Cardiac fibroblast (primary cell): ENCODE measurements at places on chromosomes 6 and 20.

- DNase-seq: no peak
Measured at GRCh38 chr6:154229786-154230185, 126.8 kb downstream of the IPCEF1 start.

DNA sequence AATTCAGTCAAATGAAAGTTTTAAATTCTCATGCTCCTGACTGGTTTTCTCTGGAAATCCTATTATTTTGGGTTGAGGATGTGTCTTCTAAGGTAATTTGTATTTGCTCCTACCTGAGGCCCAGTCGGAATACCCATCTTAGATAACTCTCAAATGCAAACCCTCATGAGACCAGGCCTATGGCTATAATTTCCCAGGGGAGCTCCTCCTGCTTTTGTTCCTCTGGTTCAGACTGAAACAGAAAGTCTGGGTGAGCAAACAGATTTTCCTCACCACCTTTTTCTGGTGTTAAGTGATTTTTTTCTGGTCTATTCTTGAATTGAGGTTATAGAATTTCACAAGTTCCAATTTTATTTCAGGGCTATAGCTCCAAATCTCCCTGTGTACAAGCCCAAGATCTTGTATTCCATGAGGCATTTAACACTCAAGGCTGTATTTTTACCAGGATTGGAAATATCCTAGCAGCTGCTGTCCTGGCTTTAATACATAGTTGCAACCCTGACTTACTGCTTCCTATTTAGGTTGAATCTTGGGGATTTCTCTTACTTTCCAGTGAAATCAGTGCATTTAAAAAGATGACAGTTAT is 169.1 kb upstream of the PTCHD4 start:
- DNase-seq: no peak

GRCh38 chr6:3137057-3137777 is 18.7 kb downstream of the BPHL start:
- DNase-seq: no peak

DNA sequence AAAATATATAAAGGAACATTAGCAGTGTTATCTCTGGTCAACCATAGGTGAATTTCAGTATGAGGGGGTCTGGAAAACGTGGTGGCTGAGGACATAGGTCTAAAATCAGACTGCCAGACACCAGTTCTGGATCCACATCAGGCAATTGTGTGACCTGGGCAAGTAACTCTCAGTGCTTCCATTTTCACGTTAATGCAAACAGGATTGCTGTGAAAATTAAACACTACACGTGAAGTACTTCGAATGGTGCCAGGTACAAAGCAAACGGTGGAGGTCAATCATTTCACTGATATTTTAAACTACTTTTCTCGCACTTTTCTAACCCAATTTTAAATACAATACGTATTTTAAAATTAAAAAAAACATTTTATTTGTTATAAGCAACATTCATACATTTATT is 315.7 kb downstream of the TRDN start:
- DNase-seq: no peak

DNA sequence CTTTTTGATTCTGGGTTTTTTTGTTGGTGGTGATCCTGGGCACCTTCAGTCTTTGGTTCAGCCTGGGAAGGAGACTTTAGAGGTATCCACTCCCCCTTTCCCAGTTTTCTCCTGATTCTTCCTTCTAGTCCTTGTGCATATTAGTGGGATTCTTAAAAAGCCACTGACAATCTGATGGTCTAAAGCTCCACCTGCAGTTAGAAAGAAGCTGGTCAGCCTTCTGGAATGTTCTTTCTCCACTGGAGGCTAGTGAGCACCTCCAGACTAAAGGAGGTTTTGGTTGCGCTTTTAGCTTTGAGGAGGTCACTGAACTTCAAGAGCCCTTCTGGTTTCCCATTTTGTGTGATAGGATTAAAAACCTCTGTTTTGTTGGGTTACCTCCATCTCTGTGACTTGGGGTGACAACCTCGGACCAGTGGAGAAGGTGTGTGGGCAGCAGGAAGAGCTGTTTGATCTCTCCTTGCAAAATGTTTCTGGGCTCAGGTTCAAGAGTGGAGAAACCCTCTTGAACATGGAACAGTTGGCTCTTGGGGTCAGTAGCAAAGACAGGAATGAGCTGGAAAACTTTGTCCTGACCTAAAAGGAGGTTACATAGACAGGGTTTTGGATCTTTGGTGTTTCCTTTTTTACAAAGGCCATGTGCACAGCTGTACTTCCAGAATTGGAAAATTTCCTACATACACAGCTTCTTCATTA is 29.0 kb downstream of the JARID2 start:
- DNase-seq: peak; percentile 44

DNA sequence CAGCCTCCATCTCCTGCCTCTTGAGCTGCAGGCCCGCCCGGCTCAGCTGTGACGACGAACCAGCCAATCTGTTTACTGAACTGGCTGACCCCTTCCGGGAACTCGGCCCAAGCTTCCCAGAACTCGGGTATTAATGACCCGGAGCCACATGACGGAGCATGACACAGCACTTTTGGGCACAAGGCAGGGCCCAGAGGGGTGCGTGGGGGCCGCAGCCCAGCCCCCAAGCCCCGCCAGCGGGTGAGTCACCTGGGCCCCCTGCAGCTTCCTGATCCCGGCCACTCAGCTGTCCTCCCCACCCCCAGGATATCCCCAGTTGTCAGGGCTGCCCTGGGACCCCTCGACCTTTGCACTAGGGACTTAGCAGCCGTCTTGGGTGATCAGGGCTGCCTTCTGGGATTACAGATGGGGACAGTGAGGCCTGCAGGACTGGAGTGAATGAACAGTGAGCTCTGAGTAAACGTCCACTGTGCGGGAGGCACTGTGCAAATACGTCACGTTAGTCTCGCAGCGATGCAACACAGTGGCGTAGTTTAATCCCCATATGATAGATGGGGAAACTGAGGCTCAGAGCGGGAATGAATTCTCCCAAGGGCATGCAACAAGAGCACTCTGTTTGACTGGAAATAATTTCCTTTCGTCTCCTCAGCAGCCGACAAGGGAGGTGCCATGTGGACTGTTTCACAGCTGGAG is 102.1 kb downstream of the CEBPB start:
- peak; percentile 95 for DNase-seq
